ENCODE measurements at places on chromosomes 4 and X. TPM values are rescaled to one million over a fixed set of nuclear protein-coding genes. Genes with fewer than 3 reads are reported as not detected.

OTUD6A gene
- polyA plus RNA-seq, result not detected

ESX1 gene
- not detected for polyA plus RNA-seq

PAK3 gene
- polyA plus RNA-seq, result 10.5 TPM

GRCh38 chrX:33339219-33339618, 127.9 kb upstream of the DMD start:
- DNase-seq, result peak; percentile 60

GRCh38 chrX:2664502-2664901, 26.6 kb upstream of the CD99 start:
- peak; percentile 15 for DNase-seq

GRCh38 chr4:172809319-172809718, 359.3 kb upstream of the GALNT7 start:
- no peak for DNase-seq
